ENCODE measurements at places on chromosomes 3 and 15.

DNA sequence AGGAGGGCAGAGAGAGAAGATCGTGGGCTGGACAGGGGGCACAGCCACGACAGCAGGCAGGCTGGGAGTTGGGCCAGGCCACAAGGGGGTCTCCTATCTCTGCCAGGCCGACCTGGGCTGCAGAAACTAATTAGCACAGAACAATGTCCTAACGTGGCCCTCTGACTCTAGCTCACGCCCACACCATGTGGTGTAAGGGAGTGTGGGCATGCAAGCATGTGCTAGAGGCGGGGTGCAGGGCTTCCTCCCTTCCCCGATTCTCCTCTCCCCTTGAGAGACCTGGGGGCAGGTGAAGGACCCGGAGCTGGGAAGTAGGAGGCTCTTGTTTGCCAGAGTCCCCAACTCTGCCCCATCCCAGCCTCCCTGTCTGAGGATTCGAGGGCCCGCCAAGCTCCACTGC lies 65.5 kb downstream of the LINGO1 start:
- DNase-seq: no peak

- DNase-seq: peak; percentile 88
Observed at GRCh38 chr3:67719333-67719732, 64.9 kb upstream of the SUCLG2 start.

GRCh38 chr3:150314248-150315004 lies 93.7 kb upstream of the TSC22D2 start:
- DNase-seq: no peak

- no peak for DNase-seq
Observed at GRCh38 chr3:14362890-14363289, 39.5 kb upstream of the SLC6A6 start.

DNA sequence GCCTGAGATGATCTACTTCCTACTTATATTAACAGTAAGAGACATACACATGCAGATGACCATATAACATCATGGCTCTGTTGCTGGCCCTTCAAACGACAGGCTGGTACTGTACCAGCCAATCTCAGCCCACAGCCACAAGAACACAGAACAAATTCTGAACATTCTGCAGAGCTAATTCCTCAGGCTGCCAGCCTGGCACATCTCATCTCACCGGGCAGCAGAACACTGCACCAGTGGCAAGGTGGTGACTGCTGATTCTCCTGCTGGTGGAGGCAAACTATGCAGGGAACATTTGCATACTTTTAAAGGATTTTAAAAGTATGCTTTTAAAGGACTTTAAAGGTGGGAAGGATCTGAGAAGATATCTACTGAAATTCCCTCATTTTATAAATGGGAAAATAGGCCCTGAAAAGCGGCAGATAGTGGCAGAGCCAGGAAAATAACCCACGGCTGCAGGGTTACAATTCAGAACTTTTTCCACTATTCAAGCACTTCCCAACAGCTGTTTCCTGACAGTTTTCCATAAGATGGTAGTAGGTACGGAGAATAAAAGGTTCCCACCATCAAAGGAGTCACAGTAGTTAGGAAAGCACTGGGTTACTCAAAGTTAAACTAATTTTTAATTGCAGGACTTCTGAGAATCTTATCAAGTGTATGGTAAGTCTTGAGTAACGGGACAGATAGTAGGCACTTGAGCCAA lies 37.3 kb downstream of the SUMF1 start:
- no peak for DNase-seq

- peak; percentile 93 for DNase-seq
Observed at GRCh38 chr3:177824190-177824786, 627.0 kb upstream of the TBL1XR1 start.

GRCh38 chr3:16142350-16143025 lies 32.0 kb upstream of the GALNT15 start:
- no peak for DNase-seq

- no peak for DNase-seq
Observed at GRCh38 chr15:29849218-29849617, 26.9 kb upstream of the TJP1 start.

DNA sequence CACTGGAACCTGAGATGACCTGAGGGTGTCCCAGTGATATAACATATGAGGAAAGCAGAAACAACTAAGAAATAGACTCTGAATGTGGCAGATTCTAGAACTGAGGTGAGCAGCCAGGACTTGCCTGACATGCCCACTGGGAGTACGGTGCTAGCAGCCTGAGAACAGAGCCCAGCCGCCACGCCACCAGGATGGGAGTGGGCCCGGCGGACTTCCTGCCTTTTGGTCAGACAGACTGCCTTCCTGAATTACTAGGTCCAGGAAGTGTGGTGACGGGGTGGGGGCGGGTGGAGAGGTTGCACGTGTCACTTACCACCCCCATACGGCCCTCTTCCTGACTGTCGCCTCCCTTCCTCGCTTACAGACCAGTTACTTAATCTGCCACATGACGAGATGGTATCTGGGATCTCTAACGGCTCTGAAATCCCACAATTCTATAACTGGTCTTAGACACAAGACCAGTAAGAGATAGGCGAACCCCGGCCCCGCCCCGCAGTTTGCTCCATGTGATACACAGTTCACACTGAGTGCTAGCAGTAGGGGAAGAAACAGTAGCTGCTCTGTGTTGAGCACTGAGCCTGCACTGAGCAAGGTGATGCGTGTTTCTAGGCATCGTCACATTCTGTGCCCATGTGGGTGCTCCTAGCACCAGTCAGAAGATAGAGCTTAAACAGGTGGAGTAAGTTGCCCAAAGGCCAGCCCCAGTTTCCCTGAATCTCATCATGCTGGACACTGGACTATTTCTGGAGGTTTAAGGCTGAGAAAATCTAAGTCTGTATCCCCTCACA lies 95.7 kb downstream of the CPN2 start:
- no peak for DNase-seq

GRCh38 chr3:12954891-12955650 lies 113.7 kb upstream of the RPL32 start:
- no peak for DNase-seq

GRCh38 chr15:70013656-70014313 lies 83.9 kb downstream of the TLE3 start:
- no peak for DNase-seq

GRCh38 chr3:73467211-73467610 lies 157.5 kb downstream of the PDZRN3 start:
- no peak for DNase-seq

DNA sequence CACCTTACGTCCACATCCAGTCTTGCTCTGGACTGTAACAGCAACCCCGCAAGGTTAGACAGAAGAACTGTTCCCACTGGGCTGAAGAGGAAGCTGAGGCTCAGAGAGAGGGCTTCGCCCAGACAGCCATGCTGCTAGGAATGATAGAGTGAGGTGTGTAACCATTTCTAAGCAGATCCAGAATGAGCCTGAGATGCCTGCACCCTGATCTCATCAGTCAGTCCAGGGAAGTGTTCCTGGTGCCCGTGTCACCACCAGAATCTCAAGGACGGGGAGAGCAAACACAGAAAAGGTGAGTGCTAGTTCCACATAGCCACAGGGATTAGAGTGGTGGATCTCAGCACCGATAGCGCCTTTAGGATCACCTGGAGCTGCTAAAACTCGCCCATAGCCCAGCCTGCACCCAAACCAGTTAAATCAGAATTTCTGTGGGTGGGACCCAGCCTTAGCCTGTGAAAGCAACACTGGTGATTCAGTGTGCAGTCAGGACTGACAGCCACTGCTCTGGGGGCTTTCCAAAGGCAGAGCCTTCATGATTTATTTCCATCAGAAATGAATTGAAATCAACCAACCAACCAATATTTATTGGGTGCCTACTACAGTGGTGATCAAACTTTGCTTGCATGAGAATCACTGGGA lies 12.3 kb downstream of the ISLR start:
- DNase-seq: peak; percentile 27

DNA sequence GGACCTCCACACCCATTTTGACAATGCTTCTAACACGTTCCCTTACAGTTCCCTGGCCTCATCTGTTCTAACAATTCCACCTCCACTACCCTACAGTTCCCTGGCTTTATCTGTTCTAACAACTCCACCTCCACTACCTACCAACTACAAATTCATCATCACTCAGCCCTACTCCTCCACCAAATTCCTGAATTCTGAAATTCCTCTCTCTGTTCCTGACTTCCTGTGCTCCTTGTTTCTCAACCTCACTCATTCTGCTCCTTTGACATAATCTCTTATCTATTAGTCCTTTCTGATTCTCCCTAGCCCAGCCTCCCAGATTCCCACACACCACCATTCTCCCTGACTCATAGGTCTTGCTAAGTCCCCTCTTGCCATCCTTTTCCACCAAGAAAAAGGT lies 22.5 kb downstream of the UPK1B start:
- DNase-seq: peak; percentile 32

- no peak for DNase-seq
Observed at GRCh38 chr3:18901571-18901970, 246.7 kb upstream of the KCNH8 start.

DNA sequence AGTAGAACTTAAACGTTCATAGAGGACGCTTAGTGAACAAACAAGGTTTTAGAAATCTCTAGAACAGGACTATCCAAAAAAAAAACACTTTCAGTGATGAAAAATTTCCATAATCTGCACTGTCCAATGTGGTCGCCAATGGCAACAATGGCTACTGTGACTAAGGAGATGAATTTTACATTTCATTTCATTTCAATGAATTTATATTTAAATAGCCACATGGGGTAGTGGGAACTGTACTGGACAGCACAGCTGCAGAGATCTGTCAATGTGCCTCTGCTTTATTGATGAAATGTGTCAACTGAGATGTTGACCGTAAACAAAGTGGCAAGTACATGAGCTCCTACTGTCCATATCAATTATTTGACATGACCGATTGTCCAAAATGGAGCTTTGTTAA lies 222.5 kb downstream of the MAGI1 start:
- no peak for DNase-seq

- DNase-seq: no peak
Observed at GRCh38 chr3:3783210-3783609, 16.0 kb upstream of the LRRN1 start.

DNA sequence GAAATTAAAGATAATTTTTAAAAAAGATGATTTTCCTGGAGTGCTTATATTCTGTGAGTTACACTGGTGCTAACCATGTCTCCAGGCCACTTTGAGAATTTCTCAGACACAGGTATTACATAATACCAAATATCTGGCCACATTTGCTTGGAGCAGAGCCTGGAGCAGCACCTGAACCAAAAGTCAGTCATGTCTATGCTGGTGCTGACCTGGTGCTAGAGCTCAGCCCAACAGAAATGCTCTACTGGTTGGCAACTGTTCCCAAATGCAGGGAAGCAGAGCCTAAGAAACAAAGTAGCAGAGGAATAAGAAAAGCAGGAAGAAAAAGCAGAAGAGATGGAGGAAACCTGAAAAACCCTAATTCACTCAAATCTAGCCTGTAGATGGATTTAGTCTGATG lies 135.7 kb upstream of the SLC7A14 start:
- no peak for DNase-seq

DNA sequence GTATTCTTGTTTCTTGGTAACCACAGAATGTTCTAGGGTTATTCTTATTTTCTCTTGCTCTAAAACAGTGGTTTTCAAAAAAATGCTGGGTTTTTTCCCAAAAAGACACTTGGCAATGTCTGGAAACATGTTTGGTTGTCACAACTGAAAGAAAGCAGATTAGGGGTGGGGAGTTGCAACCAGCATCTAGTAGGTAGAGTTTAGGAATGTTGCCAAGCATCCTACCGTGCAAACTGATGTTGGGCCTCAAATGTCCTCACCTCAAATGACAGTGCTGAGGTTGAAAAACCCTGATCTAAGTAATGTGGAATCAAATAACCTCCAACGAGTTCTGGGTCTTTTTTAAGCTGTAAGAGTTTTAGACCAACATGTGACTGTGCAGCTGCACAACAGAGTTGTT lies 270.5 kb upstream of the STT3B start:
- no peak for DNase-seq

DNA sequence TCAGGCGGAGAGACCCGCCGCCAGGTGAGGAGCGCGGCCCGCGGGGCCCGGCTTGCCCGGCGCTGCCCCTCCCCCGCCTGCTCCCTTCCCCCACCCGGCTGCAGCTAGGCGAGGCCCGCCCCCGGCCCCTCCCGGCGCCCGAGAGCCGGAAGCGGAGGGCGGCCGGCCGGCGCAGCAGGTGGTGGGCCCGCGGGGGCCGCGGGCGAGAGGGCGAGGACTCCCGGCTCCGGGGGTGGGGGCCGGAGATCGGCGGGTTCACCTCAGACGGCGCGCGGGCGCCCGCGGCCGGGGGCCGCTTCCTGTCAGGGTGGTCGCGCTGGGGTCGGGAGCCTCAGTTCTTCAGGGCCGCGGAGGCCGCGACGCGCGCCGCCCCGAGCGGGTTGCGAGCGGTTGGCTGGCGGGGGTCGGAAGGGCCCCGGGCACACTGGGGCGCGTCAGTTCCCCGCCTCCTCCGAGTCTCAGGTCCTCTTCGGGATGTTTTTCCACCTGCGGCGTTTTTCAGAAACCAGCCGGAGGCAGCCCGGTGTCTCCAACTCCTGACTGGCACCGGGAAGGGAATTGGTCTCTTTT lies 395 bp downstream of the ZFAND6 start:
- peak; percentile 29 for DNase-seq

- DNase-seq: no peak
Observed at GRCh38 chr3:50594253-50594785, 17.3 kb downstream of the CISH start.

DNA sequence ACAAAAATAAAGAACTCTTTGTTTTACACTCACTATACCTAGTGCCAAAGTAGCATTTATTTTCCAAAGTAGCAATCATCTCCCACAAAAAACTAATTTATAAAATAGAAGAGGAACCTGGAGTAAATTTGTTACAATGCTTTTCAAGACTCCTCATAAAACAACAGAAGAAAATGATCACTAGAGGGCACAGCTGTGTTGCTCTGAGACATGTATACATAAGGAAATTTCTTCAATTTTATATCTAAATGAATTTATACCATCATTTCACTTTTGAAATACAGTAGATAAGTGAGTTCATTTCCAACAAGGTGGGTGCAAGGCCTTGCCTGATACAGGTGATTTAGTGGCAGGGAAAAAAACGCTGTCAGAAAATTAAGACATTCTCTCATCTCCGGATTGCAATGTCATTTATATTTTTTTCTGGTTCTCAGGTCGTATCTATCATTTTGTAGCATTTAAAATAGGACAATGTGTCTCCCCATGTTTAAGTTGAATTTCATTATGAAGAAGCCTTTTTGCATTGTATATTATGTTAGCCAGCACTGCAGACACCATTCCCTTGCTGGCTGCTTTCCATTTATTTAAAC lies 25.3 kb upstream of the ARHGEF26 start:
- DNase-seq: peak; percentile 54

DNA sequence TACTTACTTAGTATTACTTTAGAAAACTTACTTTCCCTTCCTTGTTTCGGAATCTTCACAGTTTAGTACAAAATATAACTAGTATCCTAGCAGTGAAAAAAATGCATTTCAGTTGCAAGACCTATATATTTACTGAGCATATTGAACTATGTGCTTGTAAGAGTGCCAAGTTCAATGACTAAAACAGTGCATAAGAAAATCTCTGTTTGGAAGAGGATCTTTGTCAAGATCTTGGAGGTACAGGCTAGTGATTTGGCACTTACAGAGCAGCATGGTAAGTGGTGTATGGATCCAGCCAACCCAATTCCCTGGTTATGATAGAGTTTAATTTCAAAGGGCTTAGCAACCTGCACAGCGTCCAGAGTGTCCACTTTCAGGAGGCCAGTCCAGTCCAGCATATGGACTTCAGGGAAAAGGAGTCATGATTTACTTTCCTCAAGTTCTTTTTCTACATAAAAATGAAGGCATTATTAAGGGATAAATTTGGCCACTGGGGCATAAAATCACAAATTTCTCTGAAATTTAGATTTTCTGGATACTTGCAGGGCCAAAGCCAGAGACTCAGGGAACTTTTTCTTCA lies 625.8 kb upstream of the BCHE start:
- DNase-seq: no peak

- DNase-seq: peak; percentile 44
Observed at GRCh38 chr3:183688874-183689273, 8.7 kb upstream of the YEATS2 start.

GRCh38 chr3:74642876-74643275 lies 28.4 kb upstream of the CNTN3 start:
- DNase-seq: no peak
